ENCODE measurements at places on chromosomes 7 and 10.

GRCh38 chr7:2979201-2979631, 64.5 kb downstream of the CARD11 start:
- DNase-seq, result no peak

- DNase-seq, result no peak
Measured at GRCh38 chr7:148856578-148856881, 27.6 kb downstream of the EZH2 start.

DNA sequence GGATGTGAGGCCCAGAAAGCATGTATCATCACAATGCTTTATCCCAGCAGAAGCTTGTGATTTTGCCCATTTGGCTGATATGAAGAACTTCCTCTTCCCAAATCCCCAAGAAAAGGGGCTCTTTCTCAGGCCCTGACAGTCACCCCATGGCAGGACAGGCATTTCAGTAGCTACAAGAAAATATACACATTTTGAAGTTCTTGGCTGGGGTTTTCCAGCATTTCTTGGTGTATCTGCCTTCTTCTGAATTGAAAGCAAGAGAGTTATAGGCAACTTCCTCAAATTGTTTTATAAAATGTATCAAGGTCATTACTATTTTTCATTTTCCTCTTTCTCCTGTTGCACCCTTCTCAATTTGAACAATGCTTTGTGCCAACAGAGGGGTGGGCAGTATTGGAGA, 63.3 kb upstream of the PDLIM1 start:
- DNase-seq, result no peak

DNA sequence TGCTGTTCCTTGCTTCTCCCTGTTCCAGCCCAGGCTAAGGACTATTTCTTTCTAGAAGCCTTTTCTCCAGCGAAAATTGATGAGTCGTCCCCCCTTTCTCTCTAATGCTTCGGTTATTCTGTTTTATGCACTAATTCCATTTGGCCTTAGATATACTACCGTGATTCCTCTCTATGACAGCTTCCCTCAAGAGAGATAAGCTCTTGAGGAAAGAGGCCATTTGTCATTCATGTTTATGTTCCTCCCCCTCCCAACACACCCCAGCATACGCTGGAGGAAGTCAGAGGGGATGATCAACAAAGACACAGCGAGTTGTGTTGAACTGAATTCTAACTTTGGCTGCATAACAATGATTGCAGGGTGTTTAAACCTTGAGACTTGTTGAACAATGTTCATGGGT, 198.8 kb downstream of the BMPER start:
- DNase-seq, result no peak

DNA sequence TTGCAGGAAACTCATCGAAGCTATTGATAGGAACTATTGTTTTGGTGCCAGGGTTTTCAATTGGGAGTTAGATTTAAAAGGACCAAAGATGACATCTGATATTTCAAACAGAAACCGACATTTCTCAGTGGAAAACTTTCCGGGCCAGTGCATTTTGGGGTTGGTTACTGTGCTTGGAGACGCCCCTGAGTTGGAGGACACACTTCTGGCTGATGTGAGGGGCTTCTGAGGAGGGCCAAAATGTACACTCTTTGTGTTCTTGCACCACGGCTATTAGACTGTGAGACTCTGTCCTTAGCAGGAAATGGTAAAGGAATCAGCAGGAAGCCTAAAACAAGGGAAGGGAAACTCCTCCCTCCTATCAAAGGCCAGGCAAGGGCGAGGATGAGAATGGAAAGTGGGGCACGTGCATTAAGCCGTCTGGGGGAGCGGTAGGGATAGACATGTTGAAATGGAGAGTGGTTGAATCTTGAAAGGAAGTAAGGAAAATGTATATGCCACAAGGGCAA, 1.8 kb upstream of the SRGN start:
- no peak for DNase-seq

GRCh38 chr7:70134029-70134770, 535.9 kb downstream of the AUTS2 start:
- no peak for DNase-seq

GRCh38 chr7:143846692-143847091, 55.3 kb downstream of the TCAF1 start:
- no peak for DNase-seq

- DNase-seq, result no peak
Measured at GRCh38 chr10:61376908-61377368, 76.2 kb downstream of the TMEM26 start.

DNA sequence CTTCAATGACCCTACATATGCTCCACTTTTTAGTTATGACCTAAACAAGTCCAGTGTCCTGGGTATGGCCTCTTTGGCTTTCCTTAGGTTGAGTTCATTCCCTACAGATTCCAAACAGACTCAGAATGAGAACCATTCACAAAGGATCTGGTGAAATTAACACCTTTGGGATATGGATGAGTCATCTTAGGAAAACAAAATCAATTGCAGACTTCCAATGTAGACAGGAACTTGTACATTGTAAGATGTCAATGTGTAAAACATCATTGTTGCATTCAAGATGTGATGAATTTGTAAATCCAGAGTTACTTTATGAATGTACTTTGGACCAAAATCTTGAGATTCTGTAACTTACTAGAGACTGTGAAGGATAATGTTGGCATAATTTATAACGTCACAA, 43.4 kb upstream of the HECTD2 start:
- DNase-seq, result no peak

DNA sequence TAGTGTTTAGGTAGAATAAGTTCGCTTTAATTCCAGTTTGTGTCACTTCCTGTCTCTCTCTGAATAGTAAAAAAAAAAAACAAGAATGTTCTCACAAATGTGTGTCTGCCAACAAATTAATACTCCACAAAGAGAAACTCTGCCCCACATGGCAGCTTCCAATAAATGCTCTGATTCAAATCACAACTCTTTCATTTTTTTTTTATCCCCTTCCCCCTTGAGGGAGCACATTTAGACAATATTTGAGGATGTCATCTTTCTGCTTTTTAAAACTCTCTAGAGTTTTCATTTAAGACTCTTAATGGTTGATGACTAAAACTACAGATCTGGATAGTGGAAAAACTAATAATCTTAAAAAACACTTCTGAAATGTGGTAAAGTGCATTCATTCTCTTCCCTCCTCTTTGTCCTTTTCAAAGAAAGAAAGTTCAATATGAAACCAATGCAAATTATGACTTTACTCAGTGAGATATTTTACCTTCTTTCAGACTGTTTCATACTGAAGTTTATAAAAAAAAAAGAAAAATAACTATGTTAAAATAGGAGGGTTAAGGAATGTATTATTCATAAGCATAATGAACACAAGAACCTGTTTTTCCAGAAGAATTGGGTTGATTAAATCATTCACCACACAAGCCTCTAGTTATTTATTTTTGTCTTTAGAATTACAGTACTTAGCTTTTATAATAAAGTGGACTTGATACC, 42.3 kb downstream of the ARID5B start:
- no peak for DNase-seq

DNA sequence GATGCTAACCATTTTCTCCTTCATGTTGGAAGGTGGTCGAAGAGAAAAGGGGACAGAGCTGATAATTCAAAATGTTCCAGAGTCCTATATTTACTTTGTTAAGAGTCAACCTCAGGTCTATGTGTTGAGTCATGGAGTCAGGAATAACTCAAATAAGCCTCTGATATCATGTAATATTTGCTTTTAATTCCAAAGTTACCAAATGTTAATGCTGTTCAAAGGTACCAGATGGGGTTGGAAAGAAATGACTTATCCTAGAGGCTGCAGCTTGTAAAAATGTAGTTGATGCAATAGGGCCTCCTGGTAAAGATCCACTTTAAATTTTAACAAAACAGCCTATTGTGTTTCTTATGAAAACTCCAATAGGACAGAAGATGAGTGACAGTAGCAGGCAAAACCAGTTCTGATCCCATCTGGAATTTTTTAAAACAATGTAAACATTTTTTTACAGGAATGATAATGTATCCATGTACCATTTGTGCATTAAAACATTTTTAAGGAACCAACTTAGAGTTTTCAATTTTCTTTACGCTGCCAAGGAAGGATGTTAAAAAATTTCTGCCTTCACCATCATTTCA, 218.2 kb downstream of the ANK3 start:
- DNase-seq, result no peak
